Activated naive CD4-positive, alpha-beta T cell treated with anti-CD3 and anti-CD28 coated beads, Interleukin-2, amount 50 U/mL, for 16 hours (primary cell): ENCODE measurements at places on chromosomes 16 and 17.

DNA sequence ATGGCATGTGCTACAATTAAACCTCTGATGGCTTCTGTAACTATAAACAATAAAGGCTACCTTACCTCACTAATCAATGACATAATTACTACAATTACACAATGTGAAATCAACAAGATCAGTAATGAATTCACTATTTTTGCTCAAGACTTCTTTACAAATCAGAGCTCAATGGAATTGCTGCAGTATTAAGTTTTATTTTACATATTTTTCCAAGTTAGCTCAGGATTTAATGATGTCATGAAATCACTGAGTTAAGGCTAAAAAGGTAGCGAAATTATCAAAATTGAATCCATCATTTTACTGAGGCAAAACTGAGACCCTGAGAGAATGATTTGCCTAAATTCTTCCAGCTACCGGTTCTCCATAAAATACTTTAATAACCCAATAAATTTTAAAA is 21.8 kb downstream of the ABCA5 start:
- no peak for DNase-seq

DNA sequence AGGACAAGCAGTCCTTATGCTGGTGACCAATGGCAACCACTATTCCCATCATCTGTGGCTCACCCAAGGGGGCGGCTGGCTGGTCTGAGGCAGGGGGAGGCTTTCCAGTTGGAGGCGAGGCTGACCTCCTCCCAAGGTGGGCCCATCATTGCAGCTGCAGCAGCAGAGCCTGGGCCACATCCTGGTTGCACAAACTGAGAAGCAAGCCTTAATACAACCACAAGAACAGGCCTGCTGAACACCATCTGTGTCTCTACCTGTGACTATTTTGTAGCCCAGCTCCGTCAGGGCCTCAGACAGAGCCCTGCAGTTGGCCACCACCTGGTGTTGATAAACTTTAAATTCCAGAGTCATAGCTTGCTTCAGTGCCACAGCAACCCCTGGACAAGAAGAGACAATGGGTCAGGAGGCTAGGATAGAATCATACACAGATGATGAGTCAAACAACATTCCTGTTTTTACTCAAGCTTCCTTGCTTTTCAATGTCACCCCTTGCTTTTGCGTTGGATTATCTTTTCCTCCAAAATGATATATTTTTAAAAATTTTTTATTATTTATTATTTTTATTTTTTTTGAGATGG is 17.9 kb downstream of the SMCR8 start:
- no peak for DNase-seq

GRCh38 chr16:15452246-15452855 is 18.0 kb downstream of the BMERB1 start:
- DNase-seq: no peak

DNA sequence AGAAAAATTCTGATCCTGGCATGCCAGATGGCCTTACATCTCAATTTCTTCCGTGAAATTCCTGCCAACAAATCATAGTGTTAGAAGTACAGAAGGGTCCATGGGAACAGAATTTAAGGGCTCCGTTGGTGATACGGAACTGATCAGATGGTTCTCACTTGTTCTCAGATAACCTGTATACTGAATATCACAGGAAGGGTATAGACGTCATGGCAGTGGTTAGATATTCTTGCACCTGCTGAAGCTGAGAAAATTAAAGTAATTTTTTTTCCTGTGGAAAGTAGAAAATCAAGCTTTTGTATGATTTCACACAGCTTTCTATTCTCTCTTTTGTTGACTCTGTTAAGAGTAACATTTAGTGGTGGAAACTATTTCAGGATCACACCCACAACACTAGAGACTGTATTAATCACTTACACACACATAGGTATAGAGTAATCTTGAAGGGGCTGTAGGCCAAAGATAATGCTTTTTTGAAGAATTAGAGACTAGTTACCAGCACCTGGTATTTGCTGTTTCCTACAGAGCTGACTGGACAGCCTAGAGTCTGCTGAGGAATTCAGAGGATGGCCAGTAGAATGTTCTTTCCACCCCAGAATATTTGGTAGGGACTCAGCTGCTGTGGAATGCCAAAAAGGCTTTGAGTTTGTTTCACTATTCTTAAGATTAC is 7.5 kb downstream of the TENT4B start:
- no peak for DNase-seq

DNA sequence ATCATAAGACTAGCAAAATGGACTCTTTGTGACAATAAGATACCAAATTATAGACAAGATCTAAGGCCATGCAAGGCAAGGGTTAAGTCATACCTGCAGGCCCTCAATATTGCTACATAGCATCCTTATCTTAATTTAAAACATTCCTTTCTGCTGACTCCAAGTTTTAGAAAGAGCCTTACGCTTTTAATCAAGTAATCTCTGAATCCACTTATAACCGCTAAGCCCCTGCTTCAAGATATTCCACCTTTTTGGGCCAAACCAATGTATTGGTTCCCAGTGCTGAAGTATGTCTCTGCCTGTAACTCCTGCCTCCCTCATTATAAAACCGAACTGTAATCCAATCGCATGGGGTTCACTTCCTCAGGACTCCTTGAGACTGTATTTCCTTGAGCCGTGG is 255.4 kb downstream of the PHKB start:
- no peak for DNase-seq

GRCh38 chr16:51640196-51640595 is 489.1 kb upstream of the SALL1 start:
- no peak for DNase-seq

DNA sequence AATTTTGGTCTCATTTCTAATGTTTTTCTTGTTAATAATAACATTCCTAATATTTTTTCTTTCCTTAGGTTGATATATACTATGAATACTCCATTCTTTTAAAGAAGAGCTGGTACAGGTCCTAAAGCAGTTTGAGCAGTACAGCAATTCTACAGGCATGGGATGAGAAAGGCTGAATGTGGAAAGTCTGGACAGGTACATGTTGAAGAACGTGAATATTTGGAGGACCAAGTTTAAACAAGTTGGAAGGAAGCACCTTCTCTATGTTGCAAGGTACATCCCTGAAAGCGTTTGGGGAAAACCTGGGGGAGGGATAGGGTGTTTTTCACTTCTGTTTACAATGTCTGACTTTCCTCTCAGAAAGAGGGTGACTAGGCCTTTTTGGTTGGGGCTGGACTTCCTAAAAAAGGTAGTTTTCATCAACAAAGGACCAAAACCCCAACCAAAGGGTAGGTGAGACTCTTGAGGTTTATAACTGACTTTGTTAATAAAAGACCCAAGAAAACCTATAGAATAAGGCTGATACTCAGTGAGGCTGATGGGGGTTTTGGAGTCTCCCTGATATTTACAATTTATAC is 95.9 kb upstream of the AXIN2 start:
- no peak for DNase-seq

DNA sequence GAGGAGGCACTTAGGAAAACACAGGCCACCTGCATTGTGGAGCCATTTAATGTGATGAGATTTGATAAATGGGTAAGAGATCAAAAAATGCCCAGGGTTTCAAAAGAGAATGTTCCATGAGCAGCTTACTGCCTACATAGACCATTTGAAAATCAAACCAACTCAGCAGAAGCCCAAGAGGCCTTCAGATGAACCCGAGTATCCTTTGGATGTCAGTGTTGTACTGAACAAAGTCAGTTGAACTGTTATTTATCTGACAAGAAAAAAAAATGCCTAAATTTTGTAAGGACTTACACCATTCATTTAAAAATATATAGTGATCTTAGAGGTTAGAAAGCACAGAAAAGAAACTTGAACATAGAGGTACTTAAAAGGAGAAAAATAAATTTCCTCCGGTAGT is 381.7 kb downstream of the ZFHX3 start:
- DNase-seq: no peak

DNA sequence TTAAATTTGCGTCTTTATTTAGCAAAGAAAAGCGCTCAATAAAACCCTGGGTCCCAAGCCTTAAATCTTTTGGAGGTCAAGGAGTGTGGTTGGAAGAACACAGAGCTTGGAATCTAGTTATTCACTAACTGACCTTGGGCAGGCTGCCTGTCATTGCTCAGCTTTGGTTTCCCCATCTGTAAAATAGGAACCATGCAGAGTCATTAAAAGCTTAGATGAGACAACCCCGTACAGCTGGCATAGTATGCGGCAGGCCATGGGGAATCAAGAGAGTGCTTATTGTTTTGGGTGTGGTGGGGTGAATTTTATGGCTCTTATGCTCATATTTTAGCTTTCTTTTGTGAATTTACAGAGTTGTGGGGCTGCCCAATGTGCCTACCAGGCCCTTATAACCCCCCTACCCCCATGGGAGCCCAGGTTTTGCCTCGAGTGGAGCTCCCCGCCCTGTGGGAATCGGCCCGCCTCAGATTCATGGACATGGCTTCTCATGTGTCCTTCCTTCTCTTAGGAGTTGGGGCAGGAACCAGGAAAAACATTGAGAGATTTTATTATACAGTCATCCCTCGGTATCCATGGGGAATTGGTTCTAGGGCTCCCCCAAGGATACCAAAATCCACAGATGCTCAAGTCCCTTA is 113.5 kb downstream of the CLEC16A start:
- no peak for DNase-seq

DNA sequence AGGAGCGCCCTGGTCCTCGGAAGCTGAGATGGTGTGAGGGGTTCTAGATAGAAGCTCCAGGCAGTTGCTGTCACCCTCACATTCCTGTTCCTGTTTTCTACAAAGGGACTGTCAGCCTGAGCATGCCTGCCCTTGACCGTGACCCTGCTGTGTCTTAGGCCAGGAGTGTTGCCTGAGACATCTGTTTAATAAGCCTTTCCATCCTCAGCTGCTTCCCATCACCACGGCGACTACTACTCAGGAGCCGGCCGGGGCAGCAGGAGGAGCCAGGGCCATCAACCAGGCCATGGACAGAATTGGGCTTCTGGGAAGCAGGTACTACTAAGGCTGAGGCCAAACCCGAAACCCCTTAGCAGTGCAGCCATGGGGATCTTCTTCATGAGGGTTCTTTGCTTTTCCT is 151.4 kb downstream of the KATNIP start:
- no peak for DNase-seq

DNA sequence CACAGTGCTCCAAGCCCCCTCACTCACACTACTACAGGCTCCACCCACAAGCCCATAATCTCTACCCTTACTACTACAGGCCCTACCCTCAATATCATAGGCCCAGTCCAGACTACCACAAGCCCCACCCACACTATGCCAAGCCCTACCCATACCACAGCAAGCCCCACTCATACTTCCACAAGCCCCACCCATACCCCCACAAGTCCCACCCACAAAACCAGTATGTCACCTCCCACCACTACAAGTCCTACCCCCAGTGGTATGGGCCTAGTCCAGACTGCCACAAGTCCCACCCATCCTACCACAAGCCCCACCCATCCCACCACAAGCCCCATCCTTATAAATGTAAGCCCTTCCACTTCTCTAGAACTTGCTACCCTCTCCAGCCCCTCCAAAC is 13.8 kb downstream of the RIPOR1 start:
- peak; percentile 61 for DNase-seq

DNA sequence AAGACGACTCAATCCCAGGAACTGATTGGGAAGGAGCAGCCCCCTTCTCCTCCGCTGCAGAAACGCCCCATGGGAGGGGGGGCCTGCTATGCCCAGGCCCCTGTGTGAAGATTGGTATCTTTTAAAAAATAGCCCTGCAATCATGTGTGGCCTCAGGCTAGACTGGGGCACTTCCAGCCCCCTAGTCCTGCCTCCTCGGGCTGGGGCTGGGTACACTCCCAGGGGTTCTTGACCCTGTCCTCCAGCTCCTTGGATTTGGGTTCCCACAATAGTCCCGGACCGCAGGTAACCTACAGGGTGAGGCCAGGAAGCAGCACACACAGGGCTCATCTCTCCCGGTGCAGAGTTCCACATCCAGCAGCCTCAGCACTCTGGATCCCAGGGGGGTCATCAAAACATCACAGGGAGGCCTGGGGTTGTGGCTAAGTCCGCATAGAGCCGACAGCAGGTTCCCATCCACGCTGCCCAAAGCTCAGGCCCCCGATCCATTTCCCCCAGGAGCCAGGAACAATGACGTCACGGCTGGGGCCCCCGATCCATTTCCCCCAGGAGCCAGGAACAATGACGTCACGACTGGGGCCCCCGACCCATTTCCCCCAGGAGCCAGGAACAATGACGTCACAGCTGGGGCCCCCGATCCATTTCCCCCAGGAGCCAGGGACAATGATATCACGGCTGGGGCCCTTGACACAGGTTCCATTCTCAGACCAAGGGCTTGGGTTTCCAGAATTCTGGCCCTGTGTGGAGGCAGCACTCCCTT is 202.4 kb downstream of the IRF8 start:
- DNase-seq: no peak

GRCh38 chr17:6666077-6666521 is 14.5 kb downstream of the C17orf100 start:
- peak; percentile 29 for DNase-seq

DNA sequence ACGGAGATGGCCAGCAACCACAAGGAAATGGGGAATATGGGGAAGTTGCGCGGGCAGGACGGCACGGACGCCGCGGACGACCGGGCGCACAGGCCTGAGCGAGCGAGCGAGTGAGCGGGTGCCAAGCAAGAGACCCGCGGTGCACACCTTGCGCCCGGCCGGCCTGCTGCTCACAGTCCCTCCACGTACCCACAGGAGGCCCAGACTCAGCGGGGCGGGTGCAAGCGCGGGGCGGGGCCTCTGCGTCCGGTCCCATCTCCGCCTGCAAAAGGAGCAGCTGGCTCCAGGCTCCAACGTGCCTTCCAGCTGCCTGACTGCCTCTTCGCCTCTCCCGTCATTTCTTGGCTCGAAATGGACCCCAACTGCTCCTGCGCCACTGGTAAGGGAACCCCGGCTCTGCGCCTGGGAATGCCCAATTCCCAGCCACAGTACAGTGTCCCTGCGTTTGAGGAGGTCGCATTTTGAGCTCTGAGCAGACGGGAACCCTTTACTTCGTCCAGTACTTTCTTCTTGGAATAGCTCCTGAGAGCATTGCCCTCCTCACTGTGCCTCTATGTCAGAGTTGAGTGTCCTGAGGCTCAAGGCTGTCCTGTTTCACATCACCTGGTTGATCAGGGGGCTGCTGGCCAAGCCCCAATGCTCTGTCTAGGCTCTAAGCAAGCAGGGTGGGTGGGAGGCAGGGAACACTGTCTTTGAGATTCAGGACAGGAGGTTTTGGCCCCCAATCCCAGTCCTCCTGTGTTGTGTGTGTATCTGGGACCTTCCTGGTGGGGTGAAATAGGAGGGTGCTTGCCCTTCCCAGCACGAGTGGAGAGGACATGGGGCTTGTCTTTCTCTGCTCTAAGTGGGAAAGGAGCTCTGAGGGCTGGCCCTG is 8.1 kb upstream of the MT1E start:
- peak; percentile 47 for DNase-seq

GRCh38 chr17:57499648-57500049 is 243.3 kb downstream of the MSI2 start:
- DNase-seq: no peak
